ENCODE measurements at places on chromosomes 3 and 15.

DNA sequence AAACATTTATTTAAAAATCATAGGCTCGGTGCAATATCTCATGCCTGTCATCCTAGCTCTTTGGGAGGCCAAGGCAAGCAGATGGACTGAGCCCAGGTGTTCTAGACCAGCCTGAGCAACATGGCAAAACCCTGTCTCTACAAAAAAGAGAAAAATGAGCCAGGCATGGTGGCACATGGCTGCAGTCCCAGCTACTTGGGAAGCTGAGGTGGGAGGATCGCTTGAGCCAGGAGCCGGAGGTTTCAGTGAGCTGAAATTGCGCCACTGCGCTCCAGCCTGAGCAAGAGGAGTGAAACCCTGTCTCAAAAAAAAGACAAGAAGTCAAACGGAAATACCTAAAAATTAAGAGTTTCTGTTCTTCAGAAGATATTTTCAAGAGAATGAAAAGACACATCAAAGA lies 122.3 kb downstream of the RSL24D1 start:
- no peak for DNase-seq

DNA sequence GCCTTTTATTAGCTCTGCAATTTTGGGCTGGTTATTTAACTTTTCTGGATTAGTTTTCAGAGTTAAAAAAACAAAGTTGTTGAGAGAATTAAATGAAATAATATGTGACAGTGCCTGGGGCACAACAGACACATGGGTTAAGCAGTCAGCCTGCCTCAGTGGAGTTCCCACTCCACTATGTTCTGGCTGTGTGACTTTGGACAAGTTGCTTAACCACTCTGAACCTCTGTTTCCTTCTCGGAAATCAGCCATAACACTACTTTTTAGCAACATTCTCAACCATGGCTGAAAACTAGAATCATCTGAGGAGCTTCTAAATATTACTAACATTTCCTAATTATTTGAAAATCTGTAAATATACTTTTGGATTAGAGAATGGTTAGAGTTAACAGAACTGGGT lies 56.5 kb upstream of the SLC6A11 start:
- DNase-seq = no peak

DNA sequence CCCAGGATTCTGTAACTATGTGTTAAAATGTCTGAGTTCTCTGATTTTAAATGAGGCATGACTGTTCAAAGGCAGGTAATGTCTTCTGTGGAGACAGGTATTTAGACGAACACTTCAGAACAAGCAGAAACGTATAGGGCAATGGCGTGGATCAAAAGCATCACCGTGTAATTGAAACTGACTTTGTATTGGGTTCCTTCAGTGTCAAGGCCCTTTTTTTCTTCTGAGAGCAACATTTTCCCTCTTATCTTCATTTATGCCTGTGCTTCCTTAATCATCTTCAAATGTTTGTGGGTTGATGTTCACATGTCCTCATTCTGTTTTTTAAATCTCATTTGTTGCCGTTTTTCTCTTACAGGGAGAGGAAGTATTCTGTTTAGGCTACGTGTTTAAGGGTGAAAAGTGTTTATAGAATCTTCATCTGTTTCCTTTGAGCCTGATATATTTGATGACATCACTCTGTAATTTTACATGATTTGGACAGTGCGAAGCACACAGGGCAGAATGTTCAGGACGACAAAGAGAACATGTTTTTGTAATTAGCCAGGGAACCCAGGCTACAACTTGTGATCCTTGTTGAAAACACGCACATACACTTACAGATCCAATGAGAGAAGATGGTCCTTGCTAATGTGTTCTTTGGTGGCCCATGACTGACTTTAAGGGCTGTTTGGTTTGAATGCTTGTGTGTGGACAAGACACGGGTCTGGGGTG lies 196.0 kb downstream of the LRTM1 start:
- DNase-seq = no peak

DNA sequence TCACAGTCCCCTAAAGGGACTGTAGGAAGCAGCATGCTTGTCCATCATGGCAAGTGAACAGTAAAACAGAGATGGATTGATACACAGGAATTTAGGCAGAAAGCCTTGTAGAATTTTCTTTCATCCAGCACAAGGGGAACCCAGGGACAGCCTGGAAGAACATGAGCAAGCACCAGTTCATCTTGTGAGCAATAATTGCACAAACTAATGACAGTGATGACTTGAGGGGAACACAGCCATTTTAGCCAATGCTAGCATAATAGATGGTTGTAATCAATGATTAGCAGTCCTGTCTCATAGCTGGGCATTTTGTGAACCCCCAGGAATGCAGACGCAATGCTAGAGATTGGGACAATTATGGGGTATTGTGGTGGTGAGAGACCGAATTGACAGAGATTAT lies 6.7 kb downstream of the CD200 start:
- DNase-seq = no peak

GRCh38 chr3:99472385-99472784 lies 166.0 kb upstream of the COL8A1 start:
- DNase-seq = no peak

DNA sequence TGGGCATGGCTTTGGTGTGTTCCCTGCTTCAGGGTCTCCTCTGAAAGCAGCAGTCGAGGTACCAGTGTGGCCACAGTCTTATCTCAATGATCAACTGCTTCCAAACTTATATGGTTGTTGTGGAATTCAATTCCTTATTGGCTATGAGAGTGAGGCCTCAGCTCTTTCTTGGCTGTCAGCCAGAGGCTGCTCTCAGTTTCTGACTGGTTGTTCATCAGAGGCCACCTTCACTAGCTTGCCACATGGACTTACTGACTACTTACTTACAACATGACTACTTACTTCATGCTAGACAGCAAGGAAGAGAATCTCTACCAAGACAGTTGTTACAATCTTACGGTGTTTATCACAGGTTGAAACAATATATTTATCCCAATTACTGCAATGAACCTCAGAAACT lies 789.2 kb downstream of the DIPK2A start:
- no peak for DNase-seq

- DNase-seq = no peak
These were observed 286.4 kb downstream of the UBE2E2 start for GRCh38 chr3:23489300-23490158.

DNA sequence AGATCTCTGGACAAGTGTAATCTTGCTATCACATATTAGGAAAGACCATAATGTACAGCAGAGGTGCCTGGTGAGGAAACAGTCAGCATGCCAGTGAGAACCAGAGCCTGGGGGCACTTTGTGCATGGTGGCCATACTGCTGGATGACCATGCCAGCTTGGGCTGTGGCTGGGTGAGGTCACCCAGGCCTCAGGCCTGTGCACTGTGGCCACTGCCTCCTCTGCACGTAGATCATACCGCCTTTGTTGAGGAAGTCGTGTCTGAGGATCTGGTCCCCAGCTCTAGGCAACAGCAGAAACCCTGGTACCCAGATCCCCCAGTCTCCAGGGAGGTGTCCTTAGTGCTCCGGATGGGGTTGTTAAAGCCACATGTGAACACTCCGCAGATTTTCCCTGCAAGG lies 38.9 kb downstream of the ZNF710 start:
- DNase-seq = peak; percentile 38

GRCh38 chr15:30990446-30991254 lies 778 bp downstream of the MTMR10 start:
- DNase-seq = no peak

DNA sequence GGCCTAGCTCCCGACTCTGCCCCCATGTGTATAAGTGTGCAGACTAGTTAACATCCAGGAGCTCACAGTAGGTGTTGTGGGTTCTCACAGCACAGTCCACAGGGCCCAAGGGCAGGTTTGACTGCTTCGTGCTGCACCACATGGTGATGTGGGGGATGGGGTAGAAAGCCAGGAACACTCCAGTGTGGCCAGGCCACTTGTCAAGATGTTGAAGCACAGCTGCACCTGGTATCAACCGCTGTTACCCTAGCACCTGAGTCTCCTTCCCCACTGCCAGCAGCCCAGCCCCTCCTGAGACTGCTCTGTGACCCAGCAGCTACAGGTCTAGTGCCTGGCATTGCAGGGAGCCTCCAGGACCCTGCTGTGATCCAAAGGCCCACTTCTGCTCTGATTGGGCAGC lies 53.4 kb downstream of the CHDH start:
- no peak for DNase-seq

GRCh38 chr3:101803173-101803782 lies 24.3 kb downstream of the NXPE3 start:
- peak; percentile 68 for DNase-seq

DNA sequence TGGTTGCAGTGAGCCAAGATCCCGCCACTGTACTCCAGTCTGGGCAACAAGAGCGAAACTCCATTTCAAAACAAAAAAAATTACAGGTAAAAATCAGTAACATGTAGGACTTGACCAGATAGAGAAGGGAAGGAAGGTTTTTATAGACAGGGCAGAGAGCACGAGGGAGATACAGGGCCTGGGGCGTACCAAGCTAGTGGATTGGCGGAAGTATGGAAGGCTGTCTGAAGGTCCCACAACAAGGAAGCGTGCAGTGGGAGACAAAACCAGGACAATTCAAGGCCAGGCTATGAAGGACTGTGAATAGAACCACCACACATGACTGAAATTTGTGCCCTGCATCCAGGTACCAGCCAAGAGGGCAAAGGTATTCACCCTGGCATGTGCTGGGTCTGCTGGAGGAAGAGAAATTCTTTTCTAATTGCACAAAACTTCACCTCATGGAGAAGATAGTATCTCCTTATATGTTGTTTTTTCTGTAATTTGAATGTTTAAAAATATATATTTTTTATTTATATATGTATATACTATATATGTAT lies 33.0 kb upstream of the BCL2A1 start:
- no peak for DNase-seq

- DNase-seq = no peak
These were observed 13.9 kb upstream of the XXYLT1 start for GRCh38 chr3:195284842-195285241.

DNA sequence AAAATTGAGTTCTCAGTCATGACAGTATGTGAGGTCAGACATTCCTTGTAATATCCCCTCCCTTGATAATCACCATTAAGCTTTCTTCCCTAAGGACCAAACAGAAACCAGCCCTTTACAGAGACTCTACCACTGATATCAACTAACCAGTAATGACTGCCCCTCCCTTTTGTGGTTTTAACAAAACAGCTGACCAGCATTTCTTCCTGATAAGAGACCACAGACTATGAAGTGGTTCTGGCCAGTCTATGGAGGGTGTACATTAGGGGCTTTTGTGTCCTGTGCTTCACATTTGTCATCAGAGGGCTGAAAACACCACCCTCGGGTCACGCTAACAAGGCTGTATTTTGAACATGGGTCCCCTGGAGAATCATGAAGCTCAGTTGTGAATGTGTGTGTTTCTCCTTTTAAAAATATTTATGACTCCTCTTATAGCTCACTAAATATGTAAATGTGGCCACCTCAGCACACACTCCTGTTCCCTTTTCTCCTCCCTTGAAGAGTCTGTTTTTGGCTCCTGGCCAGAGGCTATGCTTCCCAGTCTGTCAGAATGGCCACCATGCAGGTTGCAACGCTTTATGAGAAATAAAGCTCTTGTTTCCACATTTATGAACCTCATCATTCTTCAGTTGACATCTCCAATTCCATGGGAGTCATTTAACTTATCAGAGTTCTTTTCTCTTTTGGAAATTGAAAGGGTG lies 239.3 kb downstream of the CPNE4 start:
- DNase-seq = no peak

- no peak for DNase-seq
These were observed 39.6 kb downstream of the MAP3K13 start for GRCh38 chr3:185402561-185402960.

- peak; percentile 47 for DNase-seq
These were observed 8.4 kb downstream of the TBC1D21 start for GRCh38 chr15:73881579-73882320.

- no peak for DNase-seq
These were observed 1.2 kb upstream of the ADCY5 start for GRCh38 chr3:123449997-123450604.

DNA sequence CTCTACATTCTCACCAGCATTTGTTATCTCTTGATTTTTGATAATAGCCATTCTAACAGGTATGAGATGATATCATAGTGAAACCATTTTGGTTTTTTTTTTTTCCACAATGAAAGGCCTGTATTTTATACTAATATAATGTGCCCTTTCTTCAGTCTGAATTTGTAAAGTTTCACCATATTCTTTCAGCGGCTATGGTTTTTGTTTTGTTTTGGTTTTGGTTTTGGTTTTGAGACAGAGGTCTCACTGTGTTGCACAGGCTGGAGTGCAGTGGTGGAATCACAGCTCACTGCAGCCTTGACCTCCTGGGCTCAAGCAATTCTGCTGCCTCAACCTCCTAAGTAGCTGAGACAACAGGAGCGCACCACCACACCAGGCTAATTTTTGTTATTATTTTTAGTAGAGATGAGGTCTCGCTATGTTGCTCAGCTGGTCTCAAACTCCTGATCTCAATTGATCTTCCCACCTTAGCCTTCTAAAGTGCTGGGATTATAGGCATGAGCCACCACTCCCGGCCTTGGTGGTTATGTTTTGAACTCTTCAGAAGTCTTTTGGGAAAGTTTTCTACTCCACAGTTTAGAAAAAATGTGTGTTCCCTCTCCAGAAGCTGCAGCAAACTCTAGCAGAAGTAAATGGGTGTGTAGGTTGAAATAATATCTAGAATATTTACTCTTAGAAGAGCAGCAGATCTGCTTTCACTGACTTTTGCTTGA lies 110.2 kb upstream of the UMPS start:
- DNase-seq = no peak

GRCh38 chr15:80384432-80384831 lies 19.8 kb upstream of the ARNT2 start:
- no peak for DNase-seq

GRCh38 chr3:46303240-46303639 lies 50.7 kb upstream of the CCR2 start:
- no peak for DNase-seq

DNA sequence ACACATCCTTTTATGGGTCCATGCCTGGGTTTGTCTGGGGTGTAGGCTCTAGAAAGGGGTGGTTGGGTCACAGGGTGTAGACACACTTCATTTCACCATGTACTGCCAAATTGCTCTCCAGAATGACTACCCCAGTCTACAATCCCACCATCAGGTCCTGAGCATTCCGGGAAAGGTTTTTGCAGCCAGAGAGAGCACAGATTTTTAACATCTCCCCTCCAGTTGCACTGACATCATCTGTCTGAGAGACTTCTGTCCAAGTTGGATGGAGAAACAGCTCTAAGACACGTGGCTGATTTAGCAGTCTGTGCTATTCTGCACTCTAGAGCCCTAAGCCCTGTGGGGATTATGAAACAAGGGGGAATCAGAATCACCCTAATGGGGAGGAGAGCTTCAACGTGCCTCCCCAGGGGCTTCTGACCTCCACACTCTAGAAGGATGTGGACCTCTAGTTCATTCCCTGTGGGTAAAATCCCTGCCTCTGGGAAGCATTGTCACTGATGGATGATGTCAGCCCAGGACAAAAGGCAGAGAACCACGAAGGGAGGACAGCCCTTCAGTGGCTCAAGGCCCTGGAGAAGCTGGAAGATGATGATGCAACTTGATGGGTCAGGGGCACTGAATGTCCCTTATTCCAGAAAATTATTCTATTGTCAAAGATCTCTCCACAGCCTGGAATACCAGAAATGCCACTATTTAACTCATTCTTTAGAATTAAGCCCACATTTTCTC lies 71.5 kb downstream of the CD200R1L start:
- no peak for DNase-seq

DNA sequence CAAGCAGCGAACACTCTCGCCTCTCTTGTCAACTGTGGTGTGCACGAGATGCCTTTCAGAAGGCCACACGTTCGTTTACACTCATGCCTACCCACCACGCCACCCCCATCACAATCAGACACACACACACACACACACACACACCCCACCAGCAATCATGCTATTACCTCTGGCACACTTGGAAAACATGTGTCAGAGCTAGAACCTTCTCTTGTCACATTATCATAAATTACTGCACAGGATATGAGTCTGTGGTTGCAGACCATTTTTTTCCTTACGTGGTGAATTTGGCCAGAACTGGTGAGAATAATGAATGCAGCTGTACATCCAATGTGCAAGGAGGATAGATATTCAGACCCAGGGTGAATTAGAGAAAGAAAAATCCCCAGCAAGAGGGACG lies 52.4 kb downstream of the TRIM69 start:
- peak; percentile 69 for DNase-seq

Measured in activated effector memory CD4-positive, alpha-beta T cell treated with anti-CD3 and anti-CD28 coated beads, Interleukin-2, amount 50 U/mL, for 16 hours (primary cell).